Left hindlimb (tissue), 1 donor: ENCODE measurements at places on chromosomes 7 and 10.
A peak's percentile ranks its signal among the peaks of the same experiment; 100 is the strongest.

GRCh38 chr10:111474786-111475185 is 398.0 kb downstream of the ADRA2A start:
- no peak for DNase-seq

- no peak for DNase-seq
Measured at GRCh38 chr10:37803269-37803668, 54.1 kb downstream of the ZNF248 start.

GRCh38 chr7:107638594-107638993 is 22.0 kb upstream of the SLC26A4 start:
- DNase-seq, result no peak

DNA sequence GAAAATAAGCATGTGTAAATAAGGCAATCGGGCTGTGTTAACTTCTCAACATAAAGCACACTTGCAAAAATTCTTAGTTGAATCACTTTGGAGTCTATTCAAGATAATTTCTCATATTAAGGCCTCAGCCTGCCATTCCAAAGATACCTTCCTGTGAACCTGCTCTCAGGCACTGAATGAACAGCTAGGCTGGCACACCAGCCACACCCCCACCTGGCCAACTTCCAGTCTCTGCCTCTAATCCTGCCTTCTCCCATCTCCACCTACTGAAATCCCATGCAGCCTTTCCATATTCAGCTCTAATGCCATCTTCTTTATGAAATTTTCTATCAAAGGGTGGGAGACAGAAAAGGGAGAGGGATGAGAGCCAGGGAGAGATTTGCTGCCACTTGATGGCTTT is 17.1 kb upstream of the MACROH2A2 start:
- no peak for DNase-seq

DNA sequence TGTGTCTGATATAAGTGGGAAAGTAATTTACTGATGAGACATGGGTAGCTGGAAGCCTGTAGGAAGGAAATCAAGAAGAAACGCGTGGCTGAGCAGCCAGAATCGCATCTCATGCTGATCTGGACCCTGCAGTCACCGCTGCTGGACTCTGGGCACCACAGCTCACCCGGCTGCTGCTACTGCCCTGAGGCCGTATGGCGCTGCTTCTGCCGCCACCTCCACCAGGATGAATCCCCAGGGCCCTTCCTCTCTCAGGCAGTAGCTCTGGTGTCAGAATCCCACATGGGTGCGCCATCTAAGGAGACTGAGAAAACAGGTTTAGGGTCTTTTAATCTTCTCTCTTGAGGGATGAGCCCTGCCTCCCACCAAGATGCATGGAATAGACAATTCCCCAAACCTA is 70.3 kb upstream of the AGK start:
- DNase-seq, result no peak

- no peak for DNase-seq
Measured at GRCh38 chr10:69871074-69871473, 69.4 kb downstream of the COL13A1 start.

DNA sequence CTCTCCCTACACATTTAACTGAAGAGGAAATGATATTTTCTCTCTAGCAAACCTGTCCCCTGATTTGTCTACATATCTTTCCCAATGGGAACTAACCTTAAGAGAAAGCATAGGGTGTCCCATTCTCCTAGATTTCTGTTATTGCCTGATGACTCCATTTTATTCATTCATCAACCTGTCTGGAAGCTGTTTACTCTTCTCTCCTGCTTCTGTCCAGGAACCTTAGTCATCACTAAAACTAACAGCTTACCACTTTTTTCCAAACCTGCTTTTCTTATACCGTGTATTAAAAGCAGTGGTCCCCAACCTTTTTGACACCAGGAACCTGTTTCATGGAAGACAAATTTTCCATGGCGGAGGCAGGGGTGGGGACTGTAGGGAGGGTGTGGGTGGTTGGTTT is 473.3 kb upstream of the PCDH15 start:
- DNase-seq, result no peak

DNA sequence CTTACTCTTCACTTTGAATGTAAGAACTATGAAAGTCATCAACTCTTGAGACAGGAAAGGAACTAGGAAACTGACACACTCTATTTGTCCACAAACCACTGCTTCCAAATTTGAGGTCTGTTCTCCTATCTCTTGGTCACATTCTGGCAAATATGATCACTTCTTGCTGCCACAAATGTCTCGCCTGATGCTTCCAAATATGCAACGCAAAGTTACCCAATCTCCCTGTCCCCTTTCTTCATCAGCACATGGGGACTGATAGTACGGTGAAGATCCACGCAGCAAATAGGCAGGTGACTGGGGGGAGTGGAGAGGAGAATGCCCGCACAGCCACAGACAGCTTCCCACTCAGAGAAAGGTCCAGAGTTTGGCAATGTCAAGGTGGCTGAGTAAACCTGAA is 92.6 kb upstream of the TCF7L2 start:
- DNase-seq, result no peak

DNA sequence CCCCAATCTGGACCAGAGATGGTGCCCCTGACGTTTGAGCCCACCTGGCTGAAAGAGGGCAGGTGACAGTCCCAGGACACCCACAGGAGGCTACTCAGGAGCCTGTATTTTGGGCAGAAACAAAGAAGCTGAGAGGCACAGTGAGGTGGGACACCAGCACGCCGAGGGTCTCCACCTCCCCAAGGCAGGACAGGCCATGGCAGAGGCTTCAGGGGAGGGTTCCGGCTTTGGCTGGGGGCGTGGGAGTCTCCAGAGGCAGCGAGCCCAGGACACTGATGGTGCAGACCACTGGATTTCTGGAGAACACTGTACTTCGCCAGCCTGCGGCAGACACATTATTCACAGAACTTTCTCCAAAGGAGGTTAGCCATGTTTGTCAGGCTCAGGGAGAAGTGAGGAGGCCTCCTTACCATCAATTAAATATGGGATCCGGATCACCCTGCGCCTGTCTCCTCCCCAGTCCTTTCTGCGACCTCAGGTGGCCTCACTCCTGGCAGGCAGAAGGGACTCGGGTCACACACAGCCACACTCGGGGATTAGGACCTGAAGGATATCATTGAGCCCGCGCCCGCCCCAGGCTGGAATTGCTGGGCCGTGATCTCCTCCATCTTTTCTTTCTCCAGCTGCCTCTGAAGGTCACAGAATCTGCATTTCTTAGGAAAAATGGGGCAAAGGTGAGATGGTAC is 98.3 kb downstream of the MKI67 start:
- DNase-seq, result no peak

GRCh38 chr10:3538656-3539531 is 246.1 kb downstream of the KLF6 start:
- no peak for DNase-seq

DNA sequence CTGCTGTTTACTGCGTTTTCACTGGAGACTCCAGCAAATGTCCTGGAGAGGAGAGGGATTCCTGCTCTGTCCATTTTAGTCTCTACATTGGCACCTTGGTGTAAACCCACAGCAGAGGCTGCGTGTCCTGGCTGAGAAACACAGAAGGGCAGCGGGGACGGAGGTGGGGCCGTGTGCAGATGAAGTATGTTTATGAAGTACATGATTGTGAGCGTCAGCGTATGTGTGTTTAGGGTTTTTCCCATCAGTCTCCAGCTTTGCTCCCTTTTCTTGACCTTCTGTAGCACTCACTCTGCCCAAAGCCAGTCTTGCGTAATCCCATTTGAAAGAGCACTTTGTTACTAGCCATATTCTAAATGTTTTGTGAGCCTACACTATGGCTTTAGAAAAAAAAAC is 750.7 kb upstream of the SORCS1 start:
- DNase-seq, result no peak

- no peak for DNase-seq
Measured at GRCh38 chr7:78112488-78112887, 313.9 kb downstream of the PHTF2 start.

GRCh38 chr7:134767520-134768168 is 11.8 kb upstream of the CALD1 start:
- DNase-seq, result no peak

DNA sequence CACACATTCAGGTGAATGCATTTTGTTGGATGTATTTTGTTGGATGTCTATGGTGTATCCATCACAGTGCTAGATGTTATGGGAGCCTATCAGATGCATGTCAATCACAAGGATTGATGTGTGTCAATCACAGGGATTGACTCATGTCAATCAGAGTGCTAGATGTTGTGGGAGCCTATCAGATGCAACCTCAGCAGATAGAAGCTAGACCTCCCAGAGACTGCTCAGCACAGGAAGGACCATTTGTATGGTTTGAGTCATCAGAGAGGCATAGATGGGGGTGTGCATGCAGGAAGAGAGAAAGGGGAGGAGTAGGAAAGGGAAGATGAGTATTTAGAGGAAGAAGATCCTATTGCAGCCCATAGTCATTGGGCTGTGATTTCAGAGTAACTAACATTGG is 48.3 kb upstream of the PITRM1 start:
- DNase-seq, result no peak

- no peak for DNase-seq
Measured at GRCh38 chr7:114242992-114243507, 171.6 kb upstream of the FOXP2 start.

DNA sequence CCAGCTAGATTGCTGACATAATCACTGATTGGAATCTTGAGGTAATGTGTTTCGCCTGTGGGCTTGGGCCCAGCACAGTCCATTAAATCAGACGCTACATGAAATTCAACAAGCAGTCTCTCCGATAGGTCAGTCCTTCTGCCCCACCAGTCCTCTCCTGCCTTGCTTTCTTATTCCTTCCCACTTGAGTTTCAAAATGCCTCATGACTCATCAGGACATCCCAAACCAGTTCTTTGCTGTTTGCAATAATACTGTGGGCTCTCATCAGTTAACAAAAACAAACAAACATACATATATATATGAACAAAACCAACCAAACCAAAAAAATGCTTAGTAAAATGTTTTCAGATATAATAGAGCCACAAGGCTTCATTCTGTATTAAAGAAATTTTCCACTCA is 599.0 kb downstream of the SORCS1 start:
- DNase-seq, result no peak

DNA sequence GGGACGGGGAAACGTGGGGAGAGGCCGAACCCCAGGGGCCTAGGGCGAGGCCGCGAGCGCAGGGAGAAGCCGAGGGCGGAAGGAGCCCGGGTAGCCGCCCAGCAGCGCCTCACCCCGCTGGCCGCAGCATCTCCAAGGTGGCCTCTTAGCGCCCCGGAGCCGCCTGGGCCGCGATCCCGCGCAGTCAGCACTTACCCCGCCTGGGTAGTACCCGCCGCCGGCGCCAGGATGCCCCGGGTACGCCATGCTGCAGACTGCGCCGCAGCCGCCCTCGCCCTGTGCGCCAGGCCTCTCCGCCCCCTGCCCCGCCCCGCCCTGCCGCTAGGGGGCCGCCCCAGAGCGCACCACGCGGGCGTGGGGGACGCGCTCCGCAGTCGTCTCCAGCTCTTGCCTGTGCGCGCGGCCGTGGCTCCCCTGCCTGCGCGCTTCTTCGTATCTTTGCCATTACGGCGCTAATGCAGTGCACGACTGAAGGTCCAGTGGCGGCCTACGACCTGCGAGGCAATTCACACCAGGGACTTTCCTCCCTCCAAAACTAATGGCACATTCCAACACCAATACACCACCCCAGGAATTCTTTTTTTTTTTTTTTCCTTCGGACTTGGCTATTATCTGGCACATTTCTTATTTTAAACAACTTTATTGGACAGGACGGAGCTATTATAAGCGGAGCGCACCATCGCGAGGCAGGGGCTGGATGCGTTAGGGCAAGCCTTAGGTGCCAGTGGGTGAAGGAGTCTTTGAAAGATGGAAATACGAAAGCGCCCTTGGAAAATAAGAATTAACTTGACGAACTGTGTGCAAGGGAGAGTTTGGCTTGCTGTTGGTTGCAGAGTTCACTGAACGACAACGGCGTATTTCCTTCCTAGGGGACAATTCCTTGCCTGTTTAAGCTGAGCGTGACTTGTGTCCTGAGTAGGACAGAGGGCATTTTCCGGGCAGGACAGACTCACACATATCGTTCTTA is at the start of gene SRI:
Gene SRI, minus strand, starts transcription at position 258 of the 967 bp plus-strand sequence. Its CDS starts 12 bp downstream, at position 246.
- peak; percentile 91 for DNase-seq

GRCh38 chr10:99881371-99881770 is 98.9 kb downstream of the ABCC2 start:
- DNase-seq, result no peak

GRCh38 chr7:100087055-100087750 is 1.6 kb upstream of the COPS6 start:
- DNase-seq, result no peak

GRCh38 chr10:63515002-63515763 is 6.0 kb upstream of the REEP3 start:
- DNase-seq, result no peak

GRCh38 chr10:67520924-67521520 is 175.0 kb downstream of the CTNNA3 start:
- DNase-seq, result peak; percentile 42

GRCh38 chr7:41096917-41097316 is 606.0 kb downstream of the INHBA start:
- DNase-seq, result peak; percentile 34

- no peak for DNase-seq
Measured at GRCh38 chr7:114255404-114255841, 159.2 kb upstream of the FOXP2 start.

- no peak for DNase-seq
Measured at GRCh38 chr7:15257689-15258088, 304.1 kb downstream of the AGMO start.

DNA sequence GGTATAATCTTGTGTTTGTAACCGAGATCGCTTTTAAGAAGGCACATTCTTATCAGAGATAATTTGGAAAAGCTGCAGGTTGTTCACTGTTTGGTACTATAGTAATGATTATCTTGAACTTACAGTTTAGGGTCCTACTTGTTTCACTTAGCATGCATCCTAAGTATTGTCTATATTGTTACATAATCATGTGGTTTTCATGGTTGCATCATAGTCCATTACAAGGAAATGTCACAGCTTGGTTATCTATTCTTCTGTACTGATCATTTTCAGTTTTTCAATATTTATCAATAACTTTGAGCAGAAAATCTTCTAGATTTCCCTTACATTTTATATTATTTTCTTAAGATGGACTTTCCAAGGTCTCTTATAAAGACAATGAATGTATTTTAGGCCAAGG is 116.3 kb downstream of the PLPP4 start:
- DNase-seq, result no peak
